Right lobe of liver (tissue), 6 donors: ENCODE measurements at places on chromosomes 7 and 10. TPM values are rescaled to one million over a fixed set of nuclear protein-coding genes. Genes with fewer than 3 reads are reported as not detected.

DNA sequence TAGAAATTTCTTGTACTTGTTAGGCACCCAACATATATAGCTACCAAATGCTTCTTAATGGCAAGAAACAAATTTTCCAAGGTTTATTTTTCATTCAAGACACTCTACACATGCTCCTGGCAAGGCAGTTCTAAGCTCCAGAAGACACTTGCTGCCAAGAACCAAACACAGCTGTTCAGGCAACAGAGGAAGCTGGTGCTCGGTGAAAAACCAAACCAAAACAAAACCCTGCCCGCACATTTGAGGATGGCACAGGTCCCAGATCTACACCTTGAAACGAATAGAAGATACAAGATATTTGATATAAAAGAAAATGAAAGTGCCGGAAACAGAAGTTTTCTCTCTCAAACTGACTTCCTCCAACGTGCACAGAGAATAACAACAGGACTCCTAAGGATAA lies 4.9 kb upstream of the DNTT start:
- H3K4me1 ChIP-seq = no peaks in the 10 kb centered on the region
- DNase-seq = no peak
- H3K27me3 ChIP-seq = no peaks in the 10 kb centered on the region
- H3K27ac ChIP-seq = no peak overlapping the region

DNA sequence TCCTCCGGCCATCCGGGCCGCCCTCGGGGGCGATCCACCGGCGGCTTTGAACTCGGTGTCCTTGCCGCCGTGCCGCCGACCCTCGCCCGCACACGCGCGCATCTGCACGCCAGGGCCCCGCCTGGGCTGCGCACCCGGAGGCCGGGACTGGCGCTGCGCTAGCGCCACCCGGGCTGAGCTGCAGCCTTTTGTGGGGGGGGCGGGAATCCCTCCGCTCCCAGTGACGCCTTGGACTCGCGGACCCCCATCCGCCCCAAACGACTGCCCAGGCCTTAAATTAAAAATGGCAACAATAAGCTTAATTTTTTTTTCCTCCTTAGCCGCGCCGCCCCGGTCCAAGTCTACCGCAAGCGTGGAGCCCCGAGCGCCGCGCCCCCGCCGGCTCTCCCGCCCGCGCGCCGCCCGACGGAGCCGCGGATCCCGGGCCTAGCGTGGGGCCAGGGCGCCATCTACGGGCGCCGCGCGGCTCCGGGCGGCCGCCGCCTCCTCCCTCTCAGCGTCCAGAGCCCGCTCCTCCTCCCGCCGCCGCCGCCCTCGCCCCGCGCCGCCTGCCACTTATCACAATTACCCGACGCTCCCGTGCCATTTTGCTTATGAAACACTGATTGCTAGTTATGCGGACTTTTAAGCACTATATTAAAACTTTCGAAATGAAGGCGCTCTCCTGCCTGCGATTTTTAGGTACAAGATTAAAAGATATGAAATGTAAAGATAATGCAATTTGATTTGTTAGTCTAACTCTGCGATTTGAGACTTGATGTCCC lies 7.5 kb upstream of the EBF3 start:
- peaks cover 46% of the 10 kb centered on the region for H3K4me1 ChIP-seq
- peak; percentile 63 for DNase-seq
- H3K27me3 ChIP-seq = peaks cover 31% of the 10 kb centered on the region
- no peak overlapping the region for H3K27ac ChIP-seq

GRCh38 chr7:139730746-139731612 lies 46.8 kb downstream of the HIPK2 start:
- H3K27ac ChIP-seq = peak overlapping the region; percentile 78
- H3K36me3 ChIP-seq = no peaks in the 10 kb centered on the region
- DNase-seq = no peak
- H3K4me3 ChIP-seq = no peak overlapping the region
- H3K27me3 ChIP-seq = no peaks in the 10 kb centered on the region

- no peak overlapping the region for H3K4me3 ChIP-seq
- no peaks in the 10 kb centered on the region for H3K27me3 ChIP-seq
- H3K27ac ChIP-seq = no peak overlapping the region
- no peak for DNase-seq
Measured at GRCh38 chr10:6892864-6893263, 312.8 kb upstream of the PRKCQ start.

Gene PNLIPRP3
- not detected for total RNA-seq

Gene SKIDA1
- 2.8 TPM for total RNA-seq

DNA sequence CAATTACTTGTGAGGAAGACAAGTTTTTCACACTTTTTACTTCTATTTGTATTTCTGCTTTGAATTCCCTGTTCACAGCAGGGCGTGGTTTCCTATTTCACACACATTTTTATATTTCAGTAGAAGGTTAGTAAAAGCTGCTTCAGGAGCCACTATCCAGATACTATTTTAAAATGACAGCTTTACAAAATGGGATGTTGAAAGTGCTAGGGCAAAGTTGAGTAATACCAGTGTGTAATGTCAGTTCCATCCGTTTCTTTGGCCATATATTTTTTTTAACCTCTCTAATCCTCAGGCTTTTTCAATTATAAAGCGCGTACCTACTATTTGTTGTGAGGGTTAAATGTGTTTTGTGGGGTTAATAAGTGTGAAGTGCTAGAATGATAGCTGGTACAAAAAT lies 276.6 kb downstream of the GPR158 start:
- H3K27me3 ChIP-seq = no peaks in the 10 kb centered on the region
- no peaks in the 10 kb centered on the region for H3K4me1 ChIP-seq
- no peak overlapping the region for H3K27ac ChIP-seq
- no peaks in the 10 kb centered on the region for H3K36me3 ChIP-seq
- no peak for DNase-seq

DNA sequence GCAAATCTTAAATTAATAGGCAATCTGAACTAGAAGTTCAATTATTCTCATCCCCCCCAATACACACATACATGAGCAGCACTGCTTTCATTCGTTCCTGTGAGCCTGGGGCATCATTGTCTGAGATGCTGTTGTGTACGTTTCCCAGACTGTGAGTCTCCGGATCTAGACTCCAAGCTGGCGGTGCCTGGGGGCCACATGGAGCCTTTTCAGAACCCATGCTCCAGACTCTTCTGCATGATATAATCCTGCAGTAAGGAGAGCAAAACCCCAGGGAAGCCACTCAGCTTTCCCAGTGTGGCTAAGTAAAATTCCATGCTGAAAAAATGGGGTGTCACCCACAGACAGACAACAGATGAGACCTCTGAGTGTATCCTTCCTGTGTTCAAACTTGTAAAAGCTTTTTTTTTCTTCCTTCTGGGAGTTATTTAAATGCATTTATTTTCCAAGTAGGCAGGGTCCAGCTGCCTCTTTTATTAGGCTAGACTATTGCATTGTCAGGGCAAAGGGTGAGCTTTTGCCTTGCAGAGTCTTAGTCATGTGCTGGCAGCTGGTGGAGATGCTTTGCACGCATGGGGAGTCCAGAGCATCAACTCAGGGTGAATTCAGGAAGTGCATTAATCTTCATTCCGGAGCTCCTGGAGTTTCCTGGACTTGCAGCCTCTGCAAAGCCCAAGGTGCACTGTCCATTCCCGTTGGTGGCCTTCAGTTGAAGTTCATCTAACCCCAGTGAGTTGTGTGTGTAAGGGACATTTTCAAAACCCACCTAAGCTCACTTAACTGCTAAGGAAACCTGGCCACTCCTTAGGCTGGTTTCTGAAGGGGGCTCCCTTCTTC lies 185.7 kb upstream of the ADO start:
- H3K36me3 ChIP-seq = no peaks in the 10 kb centered on the region
- no peak for DNase-seq
- no peak overlapping the region for H3K27ac ChIP-seq
- no peaks in the 10 kb centered on the region for H3K27me3 ChIP-seq

Gene UCN3
- total RNA-seq = not detected

Gene IFIT1B
- not detected for total RNA-seq

DNA sequence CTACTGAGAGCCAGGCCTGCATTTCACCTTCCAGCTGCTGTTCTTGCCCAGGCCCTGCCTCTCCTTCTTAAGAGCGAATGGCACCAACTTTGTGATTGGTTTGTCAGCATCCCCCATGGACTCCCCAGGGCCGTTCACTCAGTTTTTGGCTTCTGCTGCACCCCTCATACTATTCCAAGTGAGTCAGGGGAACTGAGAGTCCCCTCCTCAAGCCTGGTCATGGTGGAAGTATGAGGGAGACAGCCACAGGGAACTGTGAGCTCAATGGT lies 62.4 kb upstream of the ANTXRL start:
- no peak overlapping the region for H3K27ac ChIP-seq
- H3K4me3 ChIP-seq = no peak overlapping the region
- no peaks in the 10 kb centered on the region for H3K4me1 ChIP-seq
- H3K27me3 ChIP-seq = no peaks in the 10 kb centered on the region
- DNase-seq = no peak
- no peaks in the 10 kb centered on the region for H3K36me3 ChIP-seq

DNA sequence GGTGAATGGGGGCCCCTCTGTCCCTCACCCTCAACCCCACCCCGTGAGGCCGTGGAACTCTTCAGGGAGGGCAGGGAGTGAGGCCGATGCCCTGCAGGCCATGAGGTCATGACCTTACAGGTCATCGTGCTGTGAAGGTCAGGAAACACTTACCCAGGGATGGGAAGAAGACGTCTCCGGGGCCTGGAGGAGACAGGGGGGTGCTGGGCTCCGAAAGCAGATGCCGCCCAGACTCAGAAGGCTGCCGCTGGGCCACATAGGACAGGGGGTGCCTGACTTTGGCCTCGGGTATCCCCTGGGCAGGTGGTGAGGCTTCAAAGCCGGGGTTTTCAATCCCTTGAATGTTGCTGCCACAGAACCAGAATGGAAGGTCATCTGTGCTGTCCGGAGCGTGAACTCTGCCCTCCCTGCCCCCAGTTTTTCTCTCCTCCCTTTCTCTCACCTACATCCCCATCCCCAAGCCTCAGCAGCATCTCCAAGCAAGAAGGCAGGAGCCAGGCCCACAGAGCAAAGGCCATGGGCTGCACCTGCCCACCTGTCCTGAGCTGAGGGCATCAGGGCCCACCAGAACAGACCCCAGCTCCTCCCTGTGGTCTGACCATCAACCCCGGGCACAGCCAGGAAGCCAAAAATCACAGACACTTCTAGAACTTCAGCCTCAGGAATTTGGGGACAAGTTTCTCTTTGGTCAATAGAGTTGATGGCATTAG lies 21.6 kb downstream of the VSIR start:
- no peak overlapping the region for H3K27ac ChIP-seq
- no peaks in the 10 kb centered on the region for H3K36me3 ChIP-seq
- no peak overlapping the region for H3K4me3 ChIP-seq
- DNase-seq = peak; percentile 46
- no peaks in the 10 kb centered on the region for H3K4me1 ChIP-seq

- no peaks in the 10 kb centered on the region for H3K36me3 ChIP-seq
- no peaks in the 10 kb centered on the region for H3K27me3 ChIP-seq
- no peaks in the 10 kb centered on the region for H3K4me1 ChIP-seq
- no peak overlapping the region for H3K4me3 ChIP-seq
- no peak overlapping the region for H3K27ac ChIP-seq
- DNase-seq = no peak
Measured at GRCh38 chr10:24938076-24938475, 14.3 kb downstream of the PRTFDC1 start.

DNA sequence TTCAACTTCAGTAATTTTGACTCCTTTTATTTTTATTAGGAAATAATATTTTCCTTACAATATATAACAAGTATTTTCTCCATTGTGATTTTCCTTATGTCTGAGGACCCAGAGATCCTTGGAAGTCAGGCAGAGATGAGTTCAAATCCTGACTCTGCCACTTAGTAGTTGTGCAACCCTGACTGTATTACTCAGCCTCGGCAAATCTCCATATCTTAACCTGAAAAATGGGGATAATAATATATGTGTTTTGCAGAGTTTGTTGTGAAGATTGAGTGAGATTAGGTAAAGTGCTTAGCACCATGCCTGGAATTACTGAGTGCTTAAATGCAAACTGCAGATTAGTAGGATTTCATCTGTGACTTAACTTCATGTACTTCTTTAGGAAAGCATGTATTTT lies 120.5 kb upstream of the KLF14 start:
- DNase-seq = no peak
- no peaks in the 10 kb centered on the region for H3K27me3 ChIP-seq
- H3K27ac ChIP-seq = no peak overlapping the region
- H3K4me1 ChIP-seq = no peaks in the 10 kb centered on the region

Gene CDH23
- total RNA-seq = 8.8 TPM

GRCh38 chr7:39271402-39271801 lies 293.7 kb downstream of the POU6F2 start:
- H3K36me3 ChIP-seq = no peaks in the 10 kb centered on the region
- H3K27me3 ChIP-seq = no peaks in the 10 kb centered on the region
- DNase-seq = no peak
- no peaks in the 10 kb centered on the region for H3K4me1 ChIP-seq
- no peak overlapping the region for H3K4me3 ChIP-seq

Gene DHTKD1
- total RNA-seq = 127 TPM

- no peak for DNase-seq
- H3K4me3 ChIP-seq = no peak overlapping the region
- no peaks in the 10 kb centered on the region for H3K4me1 ChIP-seq
Measured at GRCh38 chr7:152052771-152053170, 27.3 kb downstream of the GALNT11 start.

DNA sequence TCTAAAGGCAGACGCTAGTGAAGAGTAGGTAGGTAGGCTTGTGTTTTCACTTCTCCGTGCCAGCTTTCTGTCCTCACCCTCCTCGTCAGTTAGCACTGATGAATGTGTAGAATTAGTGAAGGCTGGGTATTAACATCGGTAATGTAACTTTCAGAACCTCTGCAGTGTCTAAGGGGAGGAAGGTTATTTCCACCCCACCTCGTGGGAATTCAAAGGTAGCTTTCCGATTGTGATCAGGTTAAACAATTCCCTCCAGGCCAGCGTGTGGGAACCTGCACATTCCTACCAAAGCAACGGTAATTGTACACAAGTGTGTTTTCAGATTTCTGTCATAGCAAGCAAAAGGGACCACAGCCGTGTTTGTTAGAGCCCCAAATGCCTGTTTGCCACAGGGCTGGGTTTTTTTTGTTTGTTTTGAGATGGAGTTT lies 405.0 kb upstream of the GALNT17 start:
- H3K4me1 ChIP-seq = peaks cover 26% of the 10 kb centered on the region
- no peak for DNase-seq
- no peaks in the 10 kb centered on the region for H3K36me3 ChIP-seq
- no peak overlapping the region for H3K27ac ChIP-seq
- H3K27me3 ChIP-seq = no peaks in the 10 kb centered on the region

Gene FIS1
- total RNA-seq = 105 TPM

- no peak for DNase-seq
- H3K36me3 ChIP-seq = no peaks in the 10 kb centered on the region
- no peak overlapping the region for H3K4me3 ChIP-seq
- H3K4me1 ChIP-seq = no peaks in the 10 kb centered on the region
- H3K27ac ChIP-seq = no peak overlapping the region
Measured at GRCh38 chr7:157046681-157047080, 36.2 kb upstream of the MNX1 start.

GRCh38 chr10:130404476-130405055 lies 268.4 kb downstream of the GLRX3 start:
- no peaks in the 10 kb centered on the region for H3K4me1 ChIP-seq
- no peaks in the 10 kb centered on the region for H3K36me3 ChIP-seq
- DNase-seq = no peak
- no peaks in the 10 kb centered on the region for H3K27me3 ChIP-seq
- no peak overlapping the region for H3K4me3 ChIP-seq
